ENCODE measurements at places on chromosomes 1 and 21. TPM values are rescaled to one million over a fixed set of nuclear protein-coding genes. Genes with fewer than 3 reads are reported as not detected.

Gene AADACL4
- polyA plus RNA-seq: not detected

Gene GNG4
- 0.42 TPM for polyA plus RNA-seq

DNA sequence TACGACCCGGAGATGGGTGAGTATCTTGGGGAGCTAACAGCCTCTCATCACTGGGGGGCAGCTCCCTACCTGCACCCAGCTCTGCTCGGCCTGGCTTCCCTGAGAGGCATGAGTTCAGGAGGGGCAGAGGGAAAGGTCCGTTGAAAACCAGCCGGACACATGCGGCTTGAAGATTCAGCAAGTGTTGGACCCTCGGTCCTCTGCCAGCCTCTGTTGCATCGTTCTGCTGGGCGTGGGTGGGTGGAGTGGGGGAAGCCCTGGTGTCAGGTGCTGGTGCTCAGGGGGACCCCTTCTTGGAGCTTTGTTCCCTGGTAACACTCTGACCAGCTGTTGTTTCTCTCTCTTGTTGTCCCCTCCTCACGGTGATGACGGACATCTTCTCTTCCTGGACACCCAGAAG is 20.9 kb downstream of the PSEN2 start:
- no peak for DNase-seq

GRCh38 chr1:27601771-27602461 is 2.0 kb downstream of the AHDC1 start:
- no peak for DNase-seq

DNA sequence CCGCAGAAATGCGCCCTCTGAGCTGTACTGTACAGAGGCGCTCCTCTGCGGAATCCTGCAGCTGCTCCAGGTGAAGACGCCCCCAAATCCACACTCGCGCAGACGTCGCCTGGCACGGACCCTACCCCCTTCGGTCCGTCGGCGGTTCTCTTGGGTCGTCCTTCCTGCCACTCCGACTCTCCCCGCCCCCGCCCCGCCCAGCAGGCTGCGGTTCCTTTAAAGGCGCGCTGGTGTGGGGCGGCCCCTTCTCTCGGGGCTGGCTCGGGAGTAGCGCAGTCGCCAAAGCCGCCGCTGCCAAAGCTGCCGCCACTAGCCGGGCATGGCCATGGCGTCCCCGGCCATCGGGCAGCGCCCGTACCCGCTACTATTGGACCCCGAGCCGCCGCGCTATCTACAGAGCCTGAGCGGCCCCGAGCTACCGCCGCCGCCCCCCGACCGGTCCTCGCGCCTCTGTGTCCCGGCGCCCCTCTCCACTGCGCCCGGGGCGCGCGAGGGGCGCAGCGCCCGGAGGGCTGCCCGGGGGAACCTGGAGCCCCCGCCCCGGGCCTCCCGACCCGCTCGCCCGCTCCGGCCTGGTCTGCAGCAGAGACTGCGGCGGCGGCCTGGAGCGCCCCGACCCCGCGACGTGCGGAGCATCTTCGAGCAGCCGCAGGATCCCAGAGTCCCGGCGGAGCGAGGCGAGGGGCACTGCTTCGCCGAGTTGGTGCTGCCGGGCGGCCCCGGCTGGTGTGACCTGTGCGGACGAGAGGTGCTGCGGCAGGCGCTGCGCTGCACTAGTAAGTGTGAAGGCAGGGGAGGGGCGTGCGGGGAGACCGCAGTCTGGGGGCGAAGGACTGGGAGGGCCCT is at the start of gene RASSF5:
Gene RASSF5 (plus strand): TSS at position 248 of the 846 bp plus-strand sequence. CDS start 72 bp downstream, at position 320.
- no peak for DNase-seq

- no peak for DNase-seq
These were observed 20.3 kb downstream of the SUSD4 start for GRCh38 chr1:223343692-223344091.
